ENCODE measurements at places on chromosomes 6 and 20.
A peak's percentile ranks its signal among the peaks of the same experiment; 100 is the strongest.

GRCh38 chr20:37941332-37941731 is 38.4 kb downstream of the VSTM2L start:
- DNase-seq: peak; percentile 62

- DNase-seq: no peak
Observed at GRCh38 chr6:12083763-12084162, 71.7 kb downstream of the HIVEP1 start.

GRCh38 chr6:33249732-33250630 is 21.7 kb downstream of the VPS52 start:
- peak; percentile 11 for DNase-seq

DNA sequence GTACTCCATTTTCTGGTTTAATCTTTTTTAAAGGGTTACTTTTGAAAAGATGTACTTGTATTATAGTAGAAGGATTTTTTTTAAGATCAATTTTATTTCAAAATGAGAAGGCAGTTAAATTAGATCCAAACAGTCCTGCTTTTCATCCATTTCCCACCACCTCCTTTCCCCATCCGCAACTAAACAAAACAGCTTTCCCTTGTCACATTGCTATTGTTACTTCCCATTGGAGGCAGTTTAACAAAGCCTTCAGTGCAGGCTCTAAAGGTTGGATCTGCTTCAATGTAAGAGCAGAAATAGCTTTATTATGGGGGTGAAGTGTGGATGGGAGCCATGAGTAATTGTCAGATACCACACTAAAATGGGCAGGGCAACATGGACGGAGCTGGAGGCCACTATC is 65.7 kb downstream of the LRRC1 start:
- DNase-seq: no peak

Data from iPS-NIHi11 (cell line).